ENCODE measurements at places on chromosomes 16 and 17.

GRCh38 chr17:39485555-39485954 lies 24.3 kb downstream of the CDK12 start:
- no peak for DNase-seq

- DNase-seq: no peak
Measured at GRCh38 chr17:66953630-66954020, 10.9 kb upstream of the CACNG4 start.

- DNase-seq: no peak
Measured at GRCh38 chr16:23679274-23679985, 741 bp downstream of the PLK1 start.

DNA sequence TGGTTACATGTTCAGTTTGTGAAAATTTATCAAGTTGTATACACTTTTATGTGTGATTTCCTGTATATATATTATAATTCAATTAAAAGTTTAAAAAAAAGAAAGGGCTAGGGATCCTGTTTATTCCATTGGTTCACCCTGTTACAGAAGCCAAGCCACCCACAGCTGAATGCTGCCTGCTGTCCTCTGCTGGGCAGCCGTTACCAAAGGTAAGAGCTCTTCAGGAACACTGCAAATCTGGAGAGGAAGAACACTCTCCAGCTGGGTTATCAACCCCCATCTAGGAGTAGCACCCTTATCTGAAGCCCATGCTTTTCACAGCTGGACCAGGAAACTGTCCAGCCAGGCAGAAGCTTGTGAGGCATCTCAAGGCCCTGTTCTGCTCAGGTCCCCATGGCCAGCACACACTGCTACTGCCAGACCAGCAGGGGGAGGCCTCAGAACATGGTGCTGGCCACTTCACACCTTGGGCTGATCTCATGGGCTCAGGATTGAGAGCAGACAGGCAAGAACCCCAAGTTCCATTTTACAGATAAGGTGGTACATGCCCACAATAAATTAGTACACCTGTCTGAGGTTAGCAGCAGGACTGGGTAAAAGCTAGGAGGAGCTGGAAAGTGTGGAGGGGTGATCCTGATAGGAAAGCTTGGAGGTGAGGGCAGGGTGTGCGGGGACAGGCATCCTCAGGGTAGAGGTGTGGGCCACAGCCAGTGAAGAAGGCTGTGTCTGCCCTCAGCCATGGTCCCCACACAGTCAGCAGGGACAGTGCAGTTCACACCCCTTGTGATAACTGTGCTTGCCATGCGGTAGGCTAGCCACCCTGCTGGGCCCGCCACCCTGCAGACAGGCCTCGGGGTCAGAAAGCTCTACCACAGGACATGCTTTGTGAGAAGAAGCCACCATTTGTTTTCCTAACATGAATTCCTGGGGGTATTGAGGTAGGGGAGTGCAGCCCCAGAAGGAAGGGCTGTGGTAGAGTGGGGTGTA lies 54.3 kb upstream of the SREBF1 start:
- DNase-seq: no peak

- DNase-seq: no peak
Measured at GRCh38 chr16:53080345-53081031, 25.7 kb downstream of the CHD9 start.

DNA sequence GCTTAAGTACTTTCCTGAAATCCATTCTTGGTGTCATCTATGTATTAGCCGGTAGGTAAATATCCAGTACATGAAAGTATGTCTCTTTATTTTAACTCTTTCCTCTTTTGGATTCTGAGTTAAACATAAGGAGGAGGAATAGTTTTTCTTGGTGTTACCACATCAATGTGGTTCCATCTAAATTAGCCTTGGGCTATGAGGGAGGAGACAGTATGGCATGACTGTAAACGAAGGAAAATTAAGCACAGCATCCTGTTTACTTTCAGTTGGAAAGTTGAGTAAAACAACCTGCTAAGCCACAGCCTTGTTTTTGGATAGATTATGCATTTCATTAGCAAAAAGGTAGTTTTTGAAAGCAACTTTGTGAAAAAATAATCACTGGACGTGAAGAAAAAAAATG lies 693.0 kb upstream of the SOX9 start:
- no peak for DNase-seq

DNA sequence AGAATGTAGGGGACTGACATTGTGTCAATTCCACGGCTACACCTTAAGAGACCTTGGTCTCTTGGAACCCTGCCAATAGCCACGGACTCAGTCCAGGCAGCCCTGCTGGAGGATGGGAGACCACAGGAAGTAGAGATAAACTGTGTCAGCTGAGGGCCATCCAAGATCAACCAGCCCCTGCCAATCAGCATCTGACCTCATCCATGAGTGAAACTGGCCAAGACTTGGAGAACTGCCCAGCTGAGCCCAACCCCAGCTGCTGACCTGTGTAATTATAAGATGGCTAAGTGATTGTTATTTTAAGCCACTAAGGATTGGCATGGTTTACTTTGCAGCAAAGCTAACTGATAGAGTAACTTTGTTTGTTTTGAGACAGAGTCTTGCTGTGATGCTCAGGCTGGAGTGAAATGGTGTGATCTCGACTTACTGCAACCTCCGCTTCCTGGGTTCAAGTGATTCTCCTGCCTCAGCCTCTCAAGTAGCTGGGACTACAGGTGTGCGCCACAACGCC lies 13.3 kb upstream of the YWHAE start:
- no peak for DNase-seq

DNA sequence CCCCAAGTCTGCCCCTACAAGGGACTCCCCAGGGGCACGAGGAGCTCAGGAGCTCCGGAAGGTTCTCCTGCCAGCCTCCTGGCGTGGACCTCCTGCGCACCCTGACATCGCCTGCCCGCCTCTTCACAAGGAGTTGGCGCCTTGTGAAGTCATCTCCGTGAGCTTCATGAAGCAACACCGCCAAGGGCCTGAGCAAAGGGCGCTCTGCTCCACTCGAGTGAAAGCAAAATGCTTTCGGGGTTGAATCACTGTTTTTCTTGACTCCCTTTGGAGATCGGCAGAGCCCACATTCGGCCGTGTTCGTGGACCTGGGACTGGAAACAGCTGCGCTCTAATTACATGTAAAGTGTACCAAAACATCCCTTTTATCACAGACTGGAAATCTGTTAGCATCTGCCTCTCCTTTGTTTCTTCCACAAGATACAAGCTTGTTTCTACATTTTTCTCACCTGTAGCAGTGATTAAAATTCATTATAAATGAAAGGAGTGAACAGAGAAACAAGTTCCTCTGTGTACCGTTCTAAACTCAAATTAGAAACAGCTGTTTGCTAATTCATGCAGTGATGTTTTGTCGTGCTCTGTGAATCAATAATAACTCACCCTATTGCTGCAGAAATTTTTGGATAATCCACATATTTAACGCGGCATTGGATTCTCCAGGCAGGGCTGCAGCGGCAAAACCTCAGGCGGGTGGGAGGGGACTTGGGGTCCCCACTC lies 203.3 kb downstream of the ZNF423 start:
- no peak for DNase-seq

GRCh38 chr16:1541293-1542165 lies 8.1 kb downstream of the TMEM204 start:
- no peak for DNase-seq

DNA sequence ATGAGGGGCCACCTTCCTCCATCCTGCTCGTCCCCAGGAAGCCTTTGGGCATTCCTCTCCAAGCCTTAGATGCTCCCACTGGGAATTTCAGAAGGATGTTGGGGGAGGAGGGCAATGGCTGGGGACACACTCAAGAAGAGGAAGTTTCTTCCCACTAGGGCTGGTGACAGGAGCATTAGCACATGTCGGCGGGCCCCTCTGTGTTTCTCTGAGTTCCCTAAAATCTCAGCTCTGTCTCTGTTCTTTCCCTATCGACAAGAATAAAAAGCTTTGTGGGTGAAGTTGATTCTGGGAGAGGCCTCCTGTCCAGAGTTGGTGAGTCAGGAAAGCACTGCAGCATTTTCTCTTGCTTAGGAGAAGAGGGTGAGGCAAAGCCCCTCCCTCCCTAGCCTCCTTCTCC lies 19.7 kb upstream of the C17orf107 start:
- DNase-seq: no peak

GRCh38 chr16:4232541-4233386 lies 9.1 kb downstream of the SRL start:
- DNase-seq: no peak

DNA sequence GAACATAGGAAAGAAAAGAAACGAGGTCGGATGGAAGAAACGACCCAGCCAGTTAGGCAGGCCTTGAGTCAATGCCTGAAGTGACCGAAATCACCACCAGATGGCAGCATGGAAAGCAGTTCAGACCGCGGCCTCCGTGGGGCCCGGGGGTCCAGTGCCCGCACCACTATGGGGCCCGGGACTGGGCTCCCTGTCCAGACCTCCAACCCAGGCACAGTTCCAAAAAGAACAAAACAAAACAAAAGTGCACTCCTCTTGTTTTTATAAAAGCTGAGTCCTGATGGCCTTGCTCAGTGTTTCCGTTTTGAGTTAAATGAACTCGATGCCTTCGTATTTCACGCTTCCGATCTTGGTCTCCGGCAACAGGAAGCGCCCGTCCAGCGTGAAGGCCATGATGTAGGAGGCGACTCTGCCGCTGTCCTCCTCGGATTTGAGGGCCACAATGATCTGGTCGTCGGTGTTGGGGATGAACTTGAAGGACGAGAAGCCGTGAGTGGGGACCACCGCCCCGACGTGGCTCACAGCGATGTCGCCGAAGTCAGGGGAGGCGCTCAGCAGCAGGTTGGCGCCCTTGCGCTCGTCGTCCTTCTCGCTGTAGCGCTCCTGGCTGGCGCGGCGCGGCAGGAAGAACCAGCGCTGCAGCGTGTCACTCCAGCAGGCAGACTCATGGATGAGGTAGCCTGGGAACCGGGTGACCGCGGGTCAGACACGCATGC lies 13.7 kb upstream of the LGALS3BP start:
- DNase-seq: no peak

DNA sequence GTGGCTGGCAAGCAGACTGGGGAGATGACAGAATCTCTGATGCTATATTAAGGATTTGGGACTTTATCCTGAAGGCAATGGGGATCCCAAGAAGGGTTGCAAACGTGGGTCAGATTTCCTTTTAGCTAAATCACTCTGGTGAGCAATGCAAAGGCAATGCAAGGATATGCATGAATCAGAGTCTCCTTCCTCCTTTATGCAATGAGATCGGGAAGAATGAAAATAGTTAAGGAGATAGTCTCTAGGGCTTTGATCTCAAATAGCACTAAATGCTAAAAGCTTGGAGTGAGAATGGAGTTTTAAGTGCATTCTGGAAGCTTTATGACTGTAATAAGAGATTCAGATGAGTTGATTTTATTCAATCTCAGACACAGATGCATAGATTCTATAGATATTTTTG lies 27.2 kb upstream of the SHISA9 start:
- no peak for DNase-seq

- DNase-seq: no peak
Measured at GRCh38 chr17:40350689-40351358, 13.7 kb downstream of the GJD3 start.

DNA sequence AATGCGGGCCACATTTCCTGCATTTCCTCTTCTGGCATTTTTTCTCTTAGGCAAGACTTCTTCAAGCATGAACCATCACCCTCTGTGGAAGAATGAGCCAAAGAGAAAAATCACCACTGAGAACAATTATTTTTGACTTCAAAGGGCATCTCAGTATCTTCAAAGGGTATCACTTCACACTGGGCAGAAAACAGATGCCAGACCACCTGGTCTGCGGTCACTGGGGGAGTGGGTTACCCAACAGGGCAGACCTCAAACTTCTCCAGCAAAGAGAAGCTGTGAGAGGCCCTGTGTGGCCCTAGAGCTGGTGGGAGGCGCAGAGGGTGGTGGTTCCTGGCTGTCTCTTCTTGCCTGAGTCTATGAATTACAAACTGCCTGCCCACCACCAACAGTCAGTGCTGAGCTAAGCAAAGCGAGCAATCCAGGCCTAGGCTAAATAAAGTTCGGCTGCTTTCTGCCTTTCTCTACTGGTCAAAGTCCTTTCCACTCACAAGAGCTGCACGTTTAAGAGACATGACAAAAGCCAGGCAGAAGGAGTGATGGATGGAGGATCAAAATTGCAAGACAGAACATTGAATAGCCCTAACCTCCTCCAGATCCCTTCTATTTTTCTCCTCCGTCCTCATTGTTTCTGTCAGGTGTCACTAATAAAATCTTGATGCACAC lies 602.7 kb upstream of the CDH5 start:
- no peak for DNase-seq

DNA sequence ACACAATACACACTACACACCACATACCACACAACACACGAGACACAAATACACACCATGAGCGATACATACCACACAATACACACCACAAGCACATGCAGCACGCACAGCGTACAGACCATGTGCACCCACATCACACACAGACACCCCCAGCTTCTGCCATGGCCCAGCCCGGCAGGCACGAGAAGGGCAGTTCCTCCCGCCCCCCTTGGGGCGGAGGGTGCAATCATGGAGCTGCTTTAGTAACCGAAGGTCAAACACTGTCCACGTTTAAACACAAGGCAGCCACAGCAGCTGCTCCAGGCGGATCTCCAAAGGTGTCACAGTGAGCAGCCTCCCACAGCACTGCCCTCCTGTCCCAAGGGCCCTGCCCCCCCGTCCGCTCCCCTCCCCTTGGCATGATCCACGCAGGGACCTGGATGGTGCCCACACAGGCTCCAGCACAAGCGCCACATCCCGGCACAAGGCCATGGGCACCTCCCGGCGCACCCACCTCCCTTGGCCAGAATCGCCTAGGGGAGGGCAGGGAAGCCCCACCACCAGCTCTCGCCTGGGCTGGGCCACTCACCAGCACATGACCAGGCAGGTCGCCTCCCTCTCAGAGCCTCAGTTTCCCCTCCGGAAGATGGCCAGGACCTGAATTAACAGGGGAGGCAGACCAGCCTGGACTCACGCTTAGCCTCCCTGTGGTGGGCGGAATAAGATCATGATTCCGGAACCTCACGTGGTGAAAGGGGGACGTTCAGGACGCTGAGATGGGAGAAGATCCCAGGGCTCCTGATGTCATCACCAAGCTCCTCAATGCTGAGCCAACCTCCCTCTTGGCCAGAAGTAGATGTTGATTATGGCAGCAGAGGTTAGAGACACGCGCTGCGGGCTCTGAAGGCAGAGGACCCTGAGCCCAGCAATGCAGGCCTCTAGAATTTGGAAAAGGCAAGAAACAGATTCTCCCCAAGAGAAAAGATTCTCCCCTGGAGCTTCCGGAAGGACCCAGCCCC lies 32.6 kb upstream of the ZNF469 start:
- DNase-seq: no peak

DNA sequence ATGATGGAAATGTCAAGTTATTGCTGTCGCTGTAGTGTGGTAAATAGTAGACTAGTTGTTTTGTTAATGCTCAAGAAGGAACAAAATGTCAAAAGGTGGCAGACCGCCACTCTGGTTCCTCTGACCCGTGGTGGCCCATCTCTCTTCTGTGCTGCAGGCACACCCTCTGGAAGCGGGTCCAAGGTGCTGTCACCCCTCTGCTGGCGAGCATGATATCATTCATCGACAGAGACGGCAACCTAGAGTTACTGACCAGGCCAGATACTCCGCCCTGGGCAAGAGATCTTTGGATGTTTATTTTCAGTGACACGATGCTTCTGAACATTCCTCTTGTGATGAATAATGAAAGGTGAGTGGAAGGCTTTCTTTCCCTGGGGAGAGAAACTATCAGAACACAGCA lies 56.8 kb upstream of the ENDOV start:
- DNase-seq: no peak

Measured in nucleus accumbens (tissue), 56 donors.